ENCODE measurements at places on chromosomes 11 and 22.

GRCh38 chr22:44665115-44665514, 36.9 kb upstream of the PRR5 start:
- DNase-seq = no peak

- no peak for DNase-seq
Observed at GRCh38 chr22:36673821-36674220, 29.7 kb downstream of the CACNG2 start.

DNA sequence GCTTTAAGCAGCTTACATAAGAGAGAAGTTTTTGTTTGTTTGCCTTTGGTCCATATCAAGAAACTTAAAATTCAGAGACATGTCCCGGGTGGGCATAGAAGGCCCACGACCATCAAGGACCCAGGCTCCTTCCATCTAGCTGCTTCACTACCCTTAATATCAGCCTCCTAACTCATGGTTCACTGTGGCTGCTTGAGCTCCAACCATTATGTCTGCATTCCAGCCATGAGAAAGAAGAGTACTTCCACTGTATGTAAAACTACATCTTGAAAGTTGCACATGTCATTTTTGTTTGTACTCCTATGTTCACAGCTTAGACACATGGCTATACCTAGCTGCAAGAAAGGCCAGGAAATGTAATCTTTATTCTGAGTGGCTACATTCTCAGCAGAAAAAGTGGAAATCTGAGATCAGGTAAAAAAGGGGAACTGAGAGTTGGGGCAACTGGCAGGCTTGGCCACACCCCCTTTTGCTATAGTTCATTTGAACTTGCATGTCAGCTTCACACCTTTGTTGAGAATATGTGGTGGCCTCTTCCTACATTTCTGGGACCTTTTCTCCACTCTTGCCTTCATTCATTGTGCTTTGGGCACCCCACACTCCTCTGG, 81.3 kb upstream of the TP53I11 start:
- no peak for DNase-seq

DNA sequence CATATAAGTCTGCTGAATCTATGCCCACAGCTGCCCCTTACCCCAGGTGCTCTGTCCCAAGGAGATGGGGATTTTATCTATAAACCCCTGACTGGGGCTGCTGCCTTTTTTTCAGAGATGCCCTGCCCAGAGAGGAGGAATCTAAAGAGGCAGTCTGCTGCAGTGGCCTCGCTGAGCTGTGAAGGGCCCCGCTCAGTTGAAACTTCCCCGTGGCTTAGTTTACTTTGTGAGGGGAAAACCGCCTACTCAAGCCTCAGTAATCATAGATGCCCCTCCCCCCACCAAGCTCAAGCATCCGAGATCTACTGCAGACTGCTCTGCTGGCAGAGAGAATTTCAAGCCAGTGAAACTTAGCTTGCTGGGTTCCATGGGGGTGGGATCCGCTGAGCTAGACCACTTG, 7.4 kb upstream of the SCGB1D4 start:
- DNase-seq = no peak

DNA sequence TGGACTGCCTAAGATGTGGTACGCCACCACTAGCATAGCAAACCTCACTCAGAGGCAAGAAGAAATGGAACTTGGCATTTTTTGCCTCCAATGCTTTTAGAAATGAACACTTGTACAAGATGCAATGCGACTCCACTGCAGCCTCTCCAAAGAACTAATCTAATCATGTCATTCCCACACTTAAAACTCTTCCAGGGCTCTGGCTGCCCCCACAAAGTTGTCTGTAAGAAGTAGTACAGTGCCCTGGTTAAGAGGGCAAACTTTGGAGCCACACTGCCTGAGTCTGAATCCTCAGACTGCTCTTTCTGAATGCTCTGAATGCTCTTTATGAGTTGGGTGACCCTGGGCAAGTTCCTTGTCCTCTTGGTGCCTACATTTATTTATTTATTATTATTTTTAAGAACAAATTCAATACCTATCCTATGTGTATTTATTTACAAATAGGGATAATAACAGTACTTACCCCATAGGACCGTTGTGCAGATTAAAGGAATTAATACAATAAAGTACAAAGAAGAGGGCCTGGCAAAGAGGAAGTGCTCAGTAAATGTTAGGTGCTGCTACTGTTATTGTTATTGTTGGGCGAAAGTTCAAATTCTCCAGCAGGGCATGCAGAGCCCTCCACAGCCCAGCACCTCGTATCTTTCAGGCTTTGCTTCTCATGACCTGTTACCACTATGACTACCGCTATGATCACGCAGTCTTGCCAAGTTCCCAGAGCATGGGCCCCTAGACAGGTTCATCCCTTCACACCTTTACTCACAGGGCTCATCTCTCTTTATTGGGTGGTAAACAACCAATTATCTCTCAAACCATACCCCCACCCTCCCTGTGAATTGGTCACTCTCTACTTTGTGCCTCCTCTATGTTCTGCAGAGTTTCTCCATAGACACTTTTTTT, 59.3 kb downstream of the RAB30 start:
- no peak for DNase-seq

DNA sequence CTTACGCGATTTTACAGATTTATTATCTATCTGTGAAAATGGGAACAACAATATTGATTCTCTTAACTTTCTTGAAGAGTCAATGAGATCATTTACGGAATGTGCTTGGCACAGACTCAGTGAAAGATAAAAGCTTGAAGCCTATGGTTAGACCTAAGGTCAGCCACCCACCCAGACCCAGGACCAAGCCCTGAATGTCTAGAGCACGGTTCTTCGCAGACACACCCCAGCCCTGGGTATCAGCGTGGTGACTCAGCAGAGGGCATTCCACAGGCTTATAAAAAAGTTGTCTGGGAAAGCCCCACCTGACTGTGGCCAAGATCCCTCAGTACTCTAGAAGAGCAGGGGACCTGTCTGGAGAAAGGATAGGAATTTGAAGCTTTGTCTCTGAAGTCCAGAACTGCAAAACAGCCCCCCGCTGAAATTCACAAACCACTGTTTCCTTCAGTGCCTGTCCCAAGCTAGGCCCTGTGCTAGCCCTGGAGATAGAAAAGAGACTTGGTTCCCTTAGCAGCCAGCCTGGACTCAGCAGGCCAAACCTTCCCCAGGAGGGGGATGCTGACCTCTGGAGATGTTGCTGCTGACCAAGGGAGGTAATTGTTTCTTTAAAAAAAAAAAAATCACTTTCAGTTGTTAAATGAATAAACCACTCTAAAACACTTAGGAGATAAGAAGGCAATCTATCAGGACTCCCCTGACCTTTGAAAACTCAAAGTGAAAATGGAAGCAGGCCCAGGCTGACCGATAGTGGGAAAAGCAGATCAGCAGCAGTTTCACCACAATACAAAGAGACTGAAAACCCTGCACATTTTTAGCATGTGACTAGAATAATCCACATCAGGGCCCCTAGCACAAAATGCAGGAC, 114.0 kb downstream of the ABTB2 start:
- no peak for DNase-seq

GRCh38 chr11:63840356-63841060, 1.6 kb downstream of the MARK2 start:
- no peak for DNase-seq

GRCh38 chr11:112023104-112023503, 2.1 kb upstream of the DLAT start:
- DNase-seq = no peak

GRCh38 chr22:44645083-44645482, 56.9 kb upstream of the PRR5 start:
- no peak for DNase-seq

DNA sequence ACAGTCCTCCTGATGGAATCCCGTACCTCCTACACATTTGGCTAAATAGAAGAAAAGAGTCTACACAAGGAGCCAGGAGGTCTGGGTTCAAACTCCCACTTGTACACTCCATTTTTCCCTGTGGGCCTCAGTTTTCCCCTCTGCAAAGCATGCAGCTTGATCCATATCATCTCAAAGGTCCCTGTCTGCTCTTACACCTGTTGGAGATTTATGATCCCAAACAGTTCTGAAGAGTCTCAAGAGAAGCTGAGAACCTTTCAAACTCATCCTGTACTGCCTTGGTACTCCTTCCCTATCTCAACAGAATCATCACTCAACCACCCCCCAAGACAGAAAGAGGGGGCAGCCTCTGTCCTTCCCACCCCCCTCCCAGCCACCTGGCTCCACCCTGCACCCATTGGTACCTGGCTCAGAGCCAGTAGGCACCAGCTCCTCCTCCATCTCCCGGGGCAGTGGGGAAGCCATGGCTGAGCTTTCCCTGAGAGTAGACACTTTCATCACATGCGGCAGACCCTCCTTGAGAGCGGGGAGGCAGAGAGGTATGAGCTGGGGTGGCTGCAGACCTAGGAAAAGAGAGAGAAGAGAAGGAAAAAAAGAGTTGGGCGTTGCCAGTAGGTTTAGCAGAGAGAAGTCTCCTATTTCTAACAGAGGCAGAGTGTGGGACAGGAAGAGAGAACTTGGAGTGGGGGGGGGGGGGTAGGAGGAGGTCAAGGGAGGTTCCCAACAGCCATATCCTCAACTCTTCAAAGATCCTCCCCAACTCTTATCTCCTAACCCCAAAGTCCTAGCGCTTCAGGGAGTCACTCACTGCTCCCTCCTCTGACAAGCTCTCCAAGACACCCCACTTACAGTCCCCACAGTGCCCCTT, 3.1 kb downstream of the TNKS1BP1 start:
- no peak for DNase-seq

DNA sequence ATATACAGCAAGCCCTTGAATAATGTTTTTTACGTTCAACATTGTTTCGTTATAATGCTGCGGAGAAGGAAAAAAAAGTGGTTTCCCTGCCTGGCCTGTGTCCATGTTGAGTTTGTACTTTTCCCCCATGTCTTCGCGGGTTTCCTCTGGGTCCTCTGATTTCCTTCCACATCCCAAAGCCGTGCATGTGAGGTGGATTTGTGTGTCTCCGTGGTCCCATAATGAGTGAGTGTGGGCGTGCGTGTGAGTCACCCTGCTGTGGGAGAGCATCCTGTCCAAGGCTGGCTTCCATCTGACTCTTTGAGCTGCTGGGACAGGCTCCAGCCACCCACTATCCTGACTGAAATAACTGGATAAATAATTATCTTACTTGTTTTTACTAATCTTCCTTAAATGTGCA, 29.6 kb upstream of the SNX19 start:
- no peak for DNase-seq

DNA sequence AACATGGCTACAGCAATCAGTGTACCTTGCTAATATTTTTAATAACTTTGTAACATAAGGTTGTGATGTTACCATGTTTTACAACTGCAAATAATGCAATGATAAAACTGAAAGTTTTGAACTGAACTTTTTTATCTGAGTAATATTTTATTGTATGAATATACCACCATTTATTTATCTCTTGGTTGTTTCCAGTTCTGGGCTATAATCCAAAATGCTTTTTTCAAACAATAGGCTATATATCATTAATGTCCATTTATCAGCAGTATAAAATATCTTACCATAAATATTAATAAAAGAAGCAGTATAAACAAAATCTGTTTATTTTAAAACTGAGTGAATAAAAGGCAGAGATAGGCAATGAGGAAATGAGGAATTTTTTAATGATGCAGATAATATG, 63.3 kb downstream of the SIK3 start:
- DNase-seq = no peak

DNA sequence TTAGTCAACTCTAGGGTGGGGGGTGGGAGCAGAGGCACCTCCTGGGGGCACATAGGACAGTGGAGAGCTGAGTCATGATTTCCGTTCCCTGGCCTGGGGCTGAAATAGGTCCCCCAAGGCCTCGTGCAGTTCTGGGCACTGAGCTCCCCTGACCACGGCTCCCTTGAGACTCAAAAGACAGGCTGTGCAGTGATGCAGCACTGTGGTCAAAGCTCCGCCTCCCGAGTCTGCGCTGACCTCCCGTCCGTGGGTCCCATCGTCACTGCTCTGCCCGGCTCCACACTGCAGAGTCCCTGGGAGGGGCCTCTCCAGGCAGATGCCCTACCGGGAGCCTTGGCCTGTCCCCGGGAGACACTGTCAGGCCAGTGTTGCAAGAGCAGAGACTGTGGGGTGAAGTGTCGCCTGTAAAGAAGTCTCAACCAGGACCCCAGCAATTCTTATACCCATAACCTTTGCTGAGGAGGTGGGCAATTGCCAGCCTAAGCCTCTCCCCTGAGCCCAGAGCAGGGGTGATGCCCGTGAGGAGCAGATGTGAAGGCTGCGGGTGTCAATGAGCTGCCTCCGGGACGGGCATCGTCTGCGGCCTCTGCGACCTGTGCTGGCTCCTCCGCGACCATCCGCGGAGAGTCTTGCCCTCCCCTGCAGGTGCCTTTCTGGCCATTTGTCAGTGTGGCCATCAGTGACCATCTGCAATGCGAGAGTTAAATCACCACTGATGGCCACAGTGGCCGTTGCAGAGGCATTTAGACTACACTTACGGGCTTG, 877.3 kb downstream of the BRD1 start:
- DNase-seq = no peak

DNA sequence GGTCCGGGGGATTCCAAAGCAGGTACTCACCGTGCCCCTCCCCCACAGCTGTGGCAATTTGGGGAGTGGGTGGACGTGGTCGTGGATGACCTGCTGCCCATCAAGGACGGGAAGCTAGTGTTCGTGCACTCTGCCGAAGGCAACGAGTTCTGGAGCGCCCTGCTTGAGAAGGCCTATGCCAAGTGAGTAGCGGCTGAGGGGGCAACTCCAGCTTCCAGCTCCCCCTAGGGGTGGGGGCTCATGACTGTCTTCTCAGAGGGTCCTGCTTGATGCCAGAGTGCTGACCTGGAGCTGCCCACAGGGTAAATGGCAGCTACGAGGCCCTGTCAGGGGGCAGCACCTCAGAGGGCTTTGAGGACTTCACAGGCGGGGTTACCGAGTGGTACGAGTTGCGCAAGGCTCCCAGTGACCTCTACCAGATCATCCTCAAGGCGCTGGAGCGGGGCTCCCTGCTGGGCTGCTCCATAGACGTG, 4.2 kb downstream of the CAPN1 start:
- no peak for DNase-seq

- no peak for DNase-seq
Observed at GRCh38 chr11:77981346-77981947, 13.0 kb downstream of the INTS4 start.

- DNase-seq = peak; percentile 7
Observed at GRCh38 chr22:31625661-31626426, 36.2 kb downstream of the PISD start.

- DNase-seq = no peak
Observed at GRCh38 chr11:69065147-69065710, 16.5 kb downstream of the TPCN2 start.

DNA sequence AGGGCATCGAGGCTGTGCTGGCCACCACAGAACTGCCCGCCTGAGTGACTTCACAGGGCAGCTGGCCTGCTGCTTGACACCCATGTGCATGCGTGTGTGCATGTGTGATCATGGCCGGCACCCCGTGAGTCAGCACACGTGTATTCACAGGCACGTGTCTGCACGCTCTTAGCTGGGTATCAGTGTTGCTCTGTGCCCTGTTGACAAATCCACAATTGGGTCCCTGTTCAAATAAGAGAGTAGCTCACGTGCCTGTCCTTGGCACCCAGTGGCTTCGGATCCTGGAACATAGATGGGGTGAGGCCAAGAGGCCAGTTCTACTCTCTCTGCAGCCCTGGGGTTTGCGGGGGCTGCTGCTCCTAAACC, 14.0 kb downstream of the B3GAT1 start:
- no peak for DNase-seq

DNA sequence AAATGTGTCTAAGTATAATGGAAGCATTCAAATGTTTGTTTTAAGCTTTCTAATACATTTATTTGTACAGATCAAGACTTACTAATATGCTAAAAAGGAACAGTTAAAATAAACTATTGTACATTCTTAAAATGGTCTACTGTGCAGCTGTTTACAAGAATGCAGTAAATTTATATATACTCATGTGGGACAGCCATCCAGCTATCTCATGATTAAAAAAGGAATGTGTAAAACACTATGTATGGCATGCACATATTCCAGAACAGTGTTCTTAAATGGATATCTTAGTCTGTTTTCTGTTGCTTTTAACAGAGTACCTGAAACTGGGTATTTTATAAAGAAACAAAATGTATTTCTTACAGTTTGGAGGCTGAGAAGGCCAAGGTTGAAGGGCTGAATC, 30.2 kb upstream of the CSTF3 start:
- no peak for DNase-seq

Measured in NCI-H1694 treated with DMSO at 0.1 percent for 48 hours (cell line).